Fibroblast of mammary gland (primary cell): ENCODE measurements at places on chromosomes 4 and X.

DNA sequence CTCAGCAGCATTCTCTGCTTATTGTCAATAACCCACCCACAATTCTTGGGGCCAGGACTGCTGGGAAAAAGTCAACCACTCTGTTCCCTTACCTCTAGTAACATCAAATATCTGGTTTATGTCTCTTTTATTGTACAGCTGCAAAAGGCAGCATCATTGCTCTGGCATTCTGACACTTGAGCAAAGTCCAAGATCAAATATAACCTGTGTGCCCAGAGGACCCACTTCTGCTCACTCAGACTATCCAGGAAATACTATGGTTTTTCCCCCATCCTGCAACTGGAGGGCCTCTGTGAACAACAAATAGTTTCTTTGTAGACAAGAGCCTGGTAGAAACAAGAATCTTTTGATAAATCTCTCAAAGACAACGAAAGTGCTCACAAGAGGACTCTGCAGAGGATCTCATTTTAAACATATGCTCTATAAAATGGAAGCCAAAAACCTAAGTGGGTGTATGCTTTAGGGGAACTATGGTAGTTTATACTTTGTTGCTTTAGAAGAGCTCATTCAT lies 154.7 kb downstream of the RAB28 start:
- peak; percentile 3 for DNase-seq

DNA sequence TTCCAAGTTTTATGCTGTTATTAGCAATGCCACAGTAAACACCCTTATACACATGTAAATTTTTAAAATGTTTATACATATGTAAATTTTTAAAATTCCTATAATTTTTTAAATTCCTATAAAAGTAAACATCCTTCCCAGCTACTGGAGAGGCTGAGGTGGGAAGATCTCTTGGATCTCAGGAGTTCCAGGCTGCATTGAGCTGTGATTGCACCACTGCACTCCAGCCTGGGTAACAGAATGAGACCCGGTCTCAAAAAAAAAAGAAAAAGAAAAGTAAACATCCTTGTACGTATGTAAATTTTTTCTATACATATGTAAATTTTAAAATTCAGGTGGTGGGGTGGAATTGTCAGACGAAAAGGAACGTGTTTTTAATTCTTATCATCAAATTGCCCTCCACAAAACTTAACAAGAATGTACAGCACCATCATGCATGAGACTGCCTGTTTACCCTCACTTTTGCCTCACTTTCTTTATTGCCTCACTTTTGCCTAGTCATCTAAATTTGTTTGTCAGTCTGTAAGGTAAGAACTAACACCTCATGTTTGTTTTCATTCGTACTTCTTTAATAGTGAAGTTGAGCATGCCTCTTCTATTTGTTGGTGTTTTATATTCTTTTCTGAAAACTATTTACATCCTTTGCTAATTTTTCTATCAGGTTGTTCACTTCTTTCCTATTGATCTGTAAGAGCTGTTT lies 8.0 kb downstream of the SLC7A3 start:
- no peak for DNase-seq

- DNase-seq: no peak
Measured at GRCh38 chr4:176358083-176358469, 38.3 kb downstream of the SPCS3 start.

GRCh38 chrX:71493111-71493613 lies 39.7 kb upstream of the OGT start:
- DNase-seq: peak; percentile 53

DNA sequence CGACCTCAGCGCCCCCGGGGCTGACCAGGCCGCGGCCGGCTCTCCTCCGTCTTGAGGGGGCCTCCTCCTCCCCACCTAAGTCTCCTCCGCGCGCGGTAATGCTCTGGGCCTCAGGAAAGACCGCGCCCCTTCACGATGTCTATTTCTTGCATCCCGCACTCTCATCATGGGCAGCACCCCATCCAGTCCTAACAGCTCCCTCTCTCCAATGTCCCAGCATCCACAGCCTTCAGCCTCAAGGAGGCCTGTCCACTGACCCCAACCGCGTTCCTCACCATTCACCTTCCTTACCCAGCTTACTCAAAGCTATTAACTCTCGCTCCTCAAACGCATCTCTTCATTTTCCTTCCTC lies 77.5 kb downstream of the MAGED4 start:
- no peak for DNase-seq

- peak; percentile 88 for DNase-seq
Measured at GRCh38 chr4:157992038-157992705, 180.7 kb downstream of the GASK1B start.

GRCh38 chr4:42678512-42678911 lies 21.6 kb upstream of the ATP8A1 start:
- no peak for DNase-seq

- peak; percentile 73 for DNase-seq
Measured at GRCh38 chrX:73855546-73855945, 292.5 kb downstream of the CHIC1 start.

DNA sequence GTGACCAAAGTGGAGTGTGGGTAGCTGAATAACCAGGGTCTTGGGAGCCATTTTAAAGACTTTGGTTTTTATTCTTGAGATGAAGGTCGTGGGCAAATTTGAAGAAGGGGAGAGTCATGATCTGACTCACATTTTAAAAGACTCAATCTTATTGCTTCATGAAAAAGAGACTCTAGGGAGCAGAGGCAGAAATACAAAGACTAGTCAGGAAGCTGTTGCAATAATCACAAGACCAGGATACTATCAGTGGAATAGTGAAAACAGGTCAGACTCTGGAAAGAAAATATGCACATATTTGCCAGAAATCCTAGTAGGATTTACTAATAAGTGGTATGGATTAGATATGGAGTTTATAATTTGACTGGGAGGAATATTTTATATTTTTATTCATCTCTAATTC lies 448.4 kb downstream of the RAPGEF2 start:
- peak; percentile 35 for DNase-seq

- DNase-seq: no peak
Measured at GRCh38 chr4:4752576-4753401, 106.7 kb upstream of the MSX1 start.
